ENCODE measurements at places on chromosomes 7 and 10. TPM values are rescaled to one million over a fixed set of nuclear protein-coding genes. Genes with fewer than 3 reads are reported as not detected.

DNA sequence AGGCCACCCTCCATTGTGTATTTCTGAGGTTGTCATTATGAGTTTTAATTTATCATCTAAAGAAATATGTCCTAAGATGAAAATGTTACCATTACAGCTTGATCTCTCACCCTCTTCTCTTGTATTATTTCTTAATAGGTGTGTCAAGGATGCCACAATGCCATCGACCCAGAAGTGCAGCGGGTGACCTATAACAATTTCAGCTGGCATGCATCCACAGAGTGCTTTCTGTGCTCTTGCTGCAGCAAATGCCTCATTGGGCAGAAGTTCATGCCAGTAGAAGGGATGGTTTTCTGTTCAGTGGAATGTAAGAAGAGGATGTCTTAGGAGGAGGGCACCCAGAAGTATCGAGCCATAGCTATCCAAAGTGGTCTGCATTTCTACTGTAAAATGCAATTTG, 46.8 kb downstream of the TES start:
- no peaks in the 10 kb centered on the region for H3K27me3 ChIP-seq
- no peak overlapping the region for H3K27ac ChIP-seq
- peaks cover 40% of the 10 kb centered on the region for H3K36me3 ChIP-seq
- peaks cover 9% of the 10 kb centered on the region for H3K4me1 ChIP-seq
- H3K4me3 ChIP-seq, result no peak overlapping the region

- DNase-seq, result no peak
- no peak overlapping the region for H3K27ac ChIP-seq
- peaks cover 24% of the 10 kb centered on the region for H3K27me3 ChIP-seq
- no peaks in the 10 kb centered on the region for H3K36me3 ChIP-seq
- peaks cover 5% of the 10 kb centered on the region for H3K4me1 ChIP-seq
Measured at GRCh38 chr7:127486654-127487053, 94.1 kb upstream of the ZNF800 start.

- H3K27ac ChIP-seq, result no peak overlapping the region
- H3K4me3 ChIP-seq, result no peak overlapping the region
- DNase-seq, result no peak
- peaks cover 4% of the 10 kb centered on the region for H3K36me3 ChIP-seq
- no peaks in the 10 kb centered on the region for H3K27me3 ChIP-seq
- peaks cover 2% of the 10 kb centered on the region for H3K4me1 ChIP-seq
Measured at GRCh38 chr7:76071316-76072242, 23.7 kb downstream of the MDH2 start.

DNA sequence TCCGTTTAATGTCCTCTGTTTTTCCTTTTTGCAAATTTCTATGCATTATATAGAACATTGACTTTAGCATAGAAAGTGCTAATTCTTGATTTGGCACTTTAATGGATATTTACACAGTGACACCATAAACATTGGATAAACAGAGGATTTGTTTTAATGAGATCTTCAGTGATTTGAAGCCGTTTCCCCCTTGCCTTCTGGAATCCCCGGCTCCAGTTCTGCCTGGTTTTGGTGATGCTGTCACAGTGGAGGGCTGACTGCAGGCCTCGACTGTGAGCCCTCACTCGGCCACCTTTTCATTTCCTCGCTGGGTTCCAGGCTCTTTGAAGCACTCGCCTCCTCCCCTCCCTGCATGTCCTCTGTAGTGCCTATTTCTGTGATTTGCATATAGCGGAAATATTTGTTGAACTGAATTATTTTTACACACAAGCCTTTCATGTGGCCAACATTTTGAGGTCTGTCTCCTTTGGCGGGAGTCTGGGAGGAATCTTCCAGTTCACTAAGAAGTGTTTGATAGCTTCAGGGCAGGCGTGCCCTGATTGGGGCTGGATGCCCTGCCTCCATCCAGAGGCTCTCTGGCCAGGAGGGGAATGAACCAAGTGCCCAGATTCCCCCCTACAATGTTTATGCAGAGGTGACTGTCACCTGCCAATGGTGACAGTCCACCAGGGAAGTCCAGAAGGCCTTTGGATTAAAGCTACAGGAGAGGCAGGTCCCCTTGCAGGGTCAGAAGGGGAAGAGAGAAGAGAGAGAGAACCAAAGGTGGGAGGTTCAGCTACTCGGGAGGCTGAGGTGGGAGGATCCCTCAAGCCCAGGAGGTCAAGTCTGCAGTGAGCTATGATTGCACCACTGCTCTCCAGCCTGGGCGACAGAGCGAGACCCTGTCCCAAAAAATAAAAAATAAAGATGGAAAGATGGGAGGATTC, 67.5 kb downstream of the CUX1 start:
- H3K4me3 ChIP-seq, result no peak overlapping the region
- H3K36me3 ChIP-seq, result no peaks in the 10 kb centered on the region
- H3K27me3 ChIP-seq, result no peaks in the 10 kb centered on the region
- DNase-seq, result no peak
- H3K27ac ChIP-seq, result no peak overlapping the region

DNA sequence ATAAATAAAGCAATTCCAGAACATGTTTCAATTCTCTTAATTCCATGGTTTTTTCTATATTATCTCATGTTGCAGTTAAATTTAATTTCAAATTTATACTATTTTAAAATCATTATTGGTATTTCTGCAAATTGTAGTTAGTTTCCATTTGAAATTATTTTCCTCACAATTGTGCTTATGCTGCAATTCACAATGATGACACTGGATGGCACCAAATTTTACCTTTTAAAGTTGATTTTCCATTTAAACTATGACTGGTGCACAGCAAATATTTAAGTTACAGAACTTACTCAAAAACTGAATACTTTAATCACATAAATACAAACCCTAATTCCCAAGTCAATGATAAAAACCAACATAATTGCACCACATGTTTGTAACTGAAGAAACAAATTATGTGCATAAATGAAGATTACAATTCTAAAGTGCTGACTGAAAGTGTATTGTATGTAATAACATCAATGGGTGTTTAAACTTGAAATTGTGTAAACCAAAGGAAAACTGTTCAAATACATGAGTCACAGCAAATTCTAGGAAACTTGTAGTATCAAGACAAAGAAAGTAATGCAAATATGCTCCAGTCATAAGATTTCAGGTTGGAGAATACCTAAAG, 75.3 kb upstream of the AASS start:
- no peak for DNase-seq
- no peak overlapping the region for H3K4me3 ChIP-seq
- no peaks in the 10 kb centered on the region for H3K36me3 ChIP-seq
- no peak overlapping the region for H3K27ac ChIP-seq

The INMT gene
- total RNA-seq, result not detected

- H3K4me1 ChIP-seq, result no peaks in the 10 kb centered on the region
- no peaks in the 10 kb centered on the region for H3K27me3 ChIP-seq
- H3K36me3 ChIP-seq, result no peaks in the 10 kb centered on the region
- DNase-seq, result no peak
- no peak overlapping the region for H3K27ac ChIP-seq
Measured at GRCh38 chr7:142024547-142024946, 28.9 kb downstream of the MGAM start.

The TMEM229A gene
- total RNA-seq, result not detected

DNA sequence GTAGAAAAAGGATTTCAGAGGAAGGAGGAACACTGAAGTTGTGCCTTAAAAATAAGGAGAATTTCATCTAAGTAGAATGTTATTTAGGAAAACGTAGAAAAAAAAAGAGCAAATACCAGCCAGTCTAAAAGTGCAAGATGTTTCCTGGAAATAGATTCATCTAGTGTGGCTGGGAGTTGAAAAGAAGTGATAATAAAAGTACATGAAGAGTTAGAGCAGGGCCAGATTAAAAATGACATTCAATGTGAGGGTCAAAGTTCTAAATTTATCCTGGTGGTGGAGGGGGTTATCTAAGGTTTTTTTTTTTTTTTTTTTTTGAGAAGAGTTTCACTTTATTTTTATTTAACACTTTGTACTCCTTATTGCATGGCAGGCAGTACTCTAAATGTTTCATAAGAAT, 289.3 kb downstream of the MDFIC start:
- no peak overlapping the region for H3K27ac ChIP-seq
- no peaks in the 10 kb centered on the region for H3K27me3 ChIP-seq
- DNase-seq, result no peak
- peaks cover 3% of the 10 kb centered on the region for H3K4me1 ChIP-seq
- peaks cover 4% of the 10 kb centered on the region for H3K36me3 ChIP-seq

The CYP2W1 gene
- not detected for total RNA-seq

GRCh38 chr10:102200751-102201640, 25.1 kb upstream of the ELOVL3 start:
- peaks cover 10% of the 10 kb centered on the region for H3K36me3 ChIP-seq
- no peak overlapping the region for H3K27ac ChIP-seq
- H3K4me1 ChIP-seq, result peaks cover 7% of the 10 kb centered on the region
- no peak for DNase-seq

DNA sequence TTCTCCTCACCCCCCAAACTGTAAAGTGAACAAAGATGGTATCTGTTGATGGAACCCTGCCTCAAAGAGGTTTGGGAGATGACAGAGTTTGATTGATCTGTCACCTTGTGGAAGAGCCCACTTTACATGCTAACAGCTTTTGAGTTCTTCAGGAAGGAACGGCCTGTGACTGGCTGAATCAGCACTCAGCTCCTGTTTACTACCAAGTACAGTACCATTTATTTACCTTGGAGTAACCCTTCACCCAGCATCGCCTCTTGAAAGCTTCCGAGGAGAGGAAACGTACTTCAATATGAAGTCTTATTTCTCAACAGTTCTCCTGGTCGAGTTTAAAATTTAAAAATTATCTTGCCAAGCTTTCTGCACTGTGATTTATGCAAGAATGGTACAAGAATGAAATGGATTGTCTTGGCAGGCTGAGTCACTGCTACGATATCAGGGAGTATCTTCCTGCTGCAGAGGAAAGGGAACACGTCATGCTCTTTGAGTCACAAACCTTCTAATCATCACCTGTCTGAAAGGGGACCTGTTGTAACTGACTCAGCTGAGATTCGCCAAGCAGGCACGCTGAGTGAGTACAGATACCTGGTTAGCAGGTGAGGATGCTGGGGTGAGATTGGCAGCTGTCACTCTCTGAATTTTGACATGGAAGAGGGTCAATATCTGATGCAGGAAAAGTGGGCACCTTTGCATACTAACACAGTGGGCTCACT, 30.1 kb downstream of the KLF6 start:
- DNase-seq, result peak; percentile 33
- peaks cover 2% of the 10 kb centered on the region for H3K36me3 ChIP-seq
- H3K4me3 ChIP-seq, result no peak overlapping the region
- H3K27me3 ChIP-seq, result no peaks in the 10 kb centered on the region

GRCh38 chr7:5678295-5679047, 103.0 kb downstream of the RNF216 start:
- no peak overlapping the region for H3K4me3 ChIP-seq
- DNase-seq, result no peak
- peaks cover 15% of the 10 kb centered on the region for H3K4me1 ChIP-seq
- no peaks in the 10 kb centered on the region for H3K27me3 ChIP-seq

DNA sequence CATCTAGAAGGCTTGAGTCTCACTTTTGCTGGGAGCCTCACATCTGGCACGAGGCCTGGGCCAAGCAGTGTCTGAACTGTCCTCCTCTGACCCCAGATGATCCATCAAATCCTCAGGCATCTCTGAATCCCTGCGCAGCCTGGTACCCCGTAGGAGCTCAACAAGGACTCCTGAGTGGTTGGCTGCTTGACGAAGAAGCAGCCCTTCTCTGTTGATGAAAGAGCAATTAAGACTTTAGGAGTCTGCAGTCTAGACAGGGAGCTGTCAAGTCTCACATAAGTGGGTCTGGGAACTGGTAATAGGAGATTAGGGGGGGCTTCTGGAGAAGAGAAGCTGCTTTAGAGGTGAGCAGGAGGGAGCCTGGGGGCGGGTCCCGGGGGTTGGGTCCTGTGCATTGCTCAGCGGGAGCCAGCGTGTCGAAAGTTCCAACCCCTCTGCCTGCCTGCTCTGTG, 326.0 kb downstream of the RPS24 start:
- no peak overlapping the region for H3K27ac ChIP-seq
- no peaks in the 10 kb centered on the region for H3K36me3 ChIP-seq
- peaks cover 20% of the 10 kb centered on the region for H3K4me1 ChIP-seq
- DNase-seq, result no peak
- H3K4me3 ChIP-seq, result no peak overlapping the region

- no peak overlapping the region for H3K4me3 ChIP-seq
- peaks cover 2% of the 10 kb centered on the region for H3K27me3 ChIP-seq
- H3K4me1 ChIP-seq, result no peaks in the 10 kb centered on the region
- no peak overlapping the region for H3K27ac ChIP-seq
Measured at GRCh38 chr10:120741396-120741795, 109.8 kb upstream of the WDR11 start.

DNA sequence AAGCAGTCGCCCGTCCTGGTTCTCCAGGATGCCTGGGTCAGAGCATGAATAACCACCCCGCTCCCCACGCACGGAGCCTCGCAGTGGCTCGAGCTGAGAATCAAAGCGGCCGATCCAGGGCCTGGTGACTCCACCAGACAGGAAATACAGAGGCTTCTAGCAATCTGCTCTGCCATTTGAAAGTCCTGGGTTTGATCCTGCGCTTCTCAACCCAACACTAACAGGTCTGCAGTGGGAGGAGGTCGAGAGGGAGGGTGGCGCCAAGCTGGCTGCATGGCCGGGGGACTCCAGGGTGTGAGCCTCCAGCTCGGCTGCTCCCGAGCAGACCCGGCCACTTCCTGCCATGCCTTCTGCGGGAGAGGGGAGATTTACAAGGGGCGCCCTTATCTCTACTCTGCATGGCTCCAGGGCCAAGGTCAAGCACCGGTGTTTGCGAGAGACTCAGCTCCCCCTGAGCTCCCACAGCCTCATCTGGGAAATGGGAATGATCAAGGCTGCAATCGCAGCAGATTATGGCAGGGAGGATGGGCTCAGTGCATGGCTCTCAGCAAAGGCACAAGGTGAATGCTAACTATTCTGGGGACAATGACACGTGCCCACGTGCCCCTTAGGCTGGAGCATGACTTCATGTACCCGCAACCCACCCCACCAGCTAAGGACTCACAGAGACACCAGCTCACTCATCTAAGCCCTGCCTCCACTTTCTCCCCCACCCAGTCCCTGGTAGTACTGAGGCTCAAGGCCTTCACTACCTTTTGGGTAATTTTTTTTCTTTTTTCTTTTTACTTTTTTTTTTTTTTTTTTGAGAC, 73.9 kb upstream of the TNRC18 start:
- no peak for DNase-seq
- peaks cover 13% of the 10 kb centered on the region for H3K36me3 ChIP-seq
- no peak overlapping the region for H3K27ac ChIP-seq

DNA sequence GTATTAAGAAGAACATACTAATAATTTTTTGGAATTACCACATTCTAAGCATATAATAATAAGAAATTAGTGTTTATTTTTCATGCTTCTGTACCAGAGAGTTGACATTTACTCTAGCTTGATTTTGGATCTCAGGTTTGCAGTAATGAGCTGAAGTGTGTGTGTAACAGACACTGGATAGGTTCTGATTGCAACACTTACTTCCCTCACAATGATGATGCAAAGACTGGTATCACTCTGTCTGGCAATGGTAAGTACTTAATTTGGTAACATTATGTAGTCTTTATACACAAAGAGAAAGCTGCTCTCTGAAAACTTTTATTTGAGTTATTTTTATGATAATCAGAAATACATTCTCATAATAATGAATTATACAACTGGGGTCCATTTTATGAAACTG, 54.1 kb downstream of the SRI start:
- H3K27me3 ChIP-seq, result no peaks in the 10 kb centered on the region
- H3K4me1 ChIP-seq, result peaks cover 2% of the 10 kb centered on the region
- DNase-seq, result no peak
- H3K4me3 ChIP-seq, result no peak overlapping the region
- no peak overlapping the region for H3K27ac ChIP-seq

The NPTX2 gene
- not detected for total RNA-seq

The IL2RA gene
- total RNA-seq, result 832 TPM

GRCh38 chr10:115157357-115157756, 64.2 kb downstream of the ATRNL1 start:
- no peaks in the 10 kb centered on the region for H3K36me3 ChIP-seq
- no peak overlapping the region for H3K4me3 ChIP-seq
- peaks cover 8% of the 10 kb centered on the region for H3K27me3 ChIP-seq
- DNase-seq, result no peak
- no peaks in the 10 kb centered on the region for H3K4me1 ChIP-seq
- no peak overlapping the region for H3K27ac ChIP-seq
